ENCODE measurements at places on chromosomes 2 and 18.

DNA sequence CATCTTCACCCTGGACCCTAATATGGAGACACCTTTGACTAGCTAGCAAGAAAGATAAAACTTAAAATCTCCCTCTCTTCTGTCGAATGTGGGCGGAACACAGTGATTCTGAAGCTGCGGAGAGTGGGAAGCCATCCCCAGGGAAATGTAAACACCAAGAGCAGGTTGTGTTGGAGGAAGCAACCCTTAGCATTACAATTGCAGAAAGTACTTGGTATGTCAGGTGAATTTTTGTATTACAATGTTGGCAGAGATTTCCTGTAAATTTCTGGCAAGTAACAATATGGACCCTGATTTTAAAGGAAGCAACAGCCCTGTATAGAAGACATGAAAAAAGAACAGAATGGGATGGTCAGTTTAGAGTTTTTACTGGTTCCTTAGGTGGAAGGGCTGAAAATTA, 35.8 kb downstream of the TSN start:
- DNase-seq: no peak

DNA sequence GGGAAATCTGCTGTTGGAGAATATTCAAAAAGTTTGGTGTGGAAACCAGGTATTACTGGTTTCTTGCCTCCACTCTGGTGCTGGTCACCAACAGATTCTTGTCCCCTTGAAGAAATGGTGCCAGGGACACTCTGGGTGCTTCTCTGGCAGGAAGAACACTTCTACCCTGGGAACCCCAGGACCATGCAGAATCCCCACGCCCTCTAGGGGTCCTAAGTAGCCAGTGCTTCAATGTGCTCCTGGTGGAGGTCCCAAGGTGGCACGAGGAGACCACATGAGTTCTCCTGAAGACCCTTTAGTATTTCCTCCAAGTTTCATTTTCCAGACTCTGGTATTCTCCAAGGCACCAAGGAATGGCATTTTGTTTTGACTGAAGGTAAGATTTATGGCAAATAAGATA, 380.6 kb downstream of the TSN start:
- DNase-seq: no peak

GRCh38 chr2:67015681-67016080, 381.5 kb upstream of the ETAA1 start:
- DNase-seq: no peak

DNA sequence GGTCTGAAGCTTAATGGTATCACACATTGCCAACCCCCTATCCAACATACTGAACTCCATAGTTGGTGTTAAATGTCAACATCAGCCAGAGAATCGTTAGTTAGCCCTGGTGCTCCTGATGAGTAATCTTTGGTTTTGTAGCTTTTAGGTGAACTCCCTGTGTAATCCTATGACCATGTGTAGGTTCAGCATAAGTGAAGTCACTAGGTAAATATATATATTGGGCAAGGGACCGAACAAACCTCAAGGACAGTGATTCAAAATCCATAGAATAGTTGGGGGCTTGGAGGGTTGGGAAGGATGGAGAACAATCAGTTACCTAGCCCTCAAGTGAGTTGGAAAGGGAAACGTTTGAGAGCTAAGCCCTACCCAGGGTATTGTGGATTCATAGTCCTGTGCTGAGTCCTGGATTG, 16.0 kb upstream of the AP1S3 start:
- no peak for DNase-seq

DNA sequence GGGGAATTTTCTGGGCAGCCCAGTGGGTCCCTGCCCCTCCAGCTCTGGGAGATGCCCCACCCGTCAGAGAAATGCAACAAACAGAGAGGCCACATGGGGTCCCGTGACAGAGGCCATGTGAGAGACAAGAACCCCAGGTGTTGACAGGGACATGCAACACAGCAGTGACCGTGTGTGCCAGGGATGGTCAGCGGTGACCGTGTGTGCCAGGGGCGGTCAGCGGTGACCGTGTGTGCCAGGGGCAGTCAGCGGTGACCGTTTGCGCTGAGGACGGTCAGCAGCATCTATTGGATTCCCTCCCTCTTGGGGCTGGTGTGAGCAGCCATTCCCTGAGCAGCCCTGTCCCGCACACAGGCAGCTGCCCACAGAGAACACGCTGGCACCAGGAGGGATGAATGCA, 146.6 kb upstream of the OTOS start:
- no peak for DNase-seq

GRCh38 chr2:41853427-41854191, 194.2 kb upstream of the PKDCC start:
- no peak for DNase-seq

DNA sequence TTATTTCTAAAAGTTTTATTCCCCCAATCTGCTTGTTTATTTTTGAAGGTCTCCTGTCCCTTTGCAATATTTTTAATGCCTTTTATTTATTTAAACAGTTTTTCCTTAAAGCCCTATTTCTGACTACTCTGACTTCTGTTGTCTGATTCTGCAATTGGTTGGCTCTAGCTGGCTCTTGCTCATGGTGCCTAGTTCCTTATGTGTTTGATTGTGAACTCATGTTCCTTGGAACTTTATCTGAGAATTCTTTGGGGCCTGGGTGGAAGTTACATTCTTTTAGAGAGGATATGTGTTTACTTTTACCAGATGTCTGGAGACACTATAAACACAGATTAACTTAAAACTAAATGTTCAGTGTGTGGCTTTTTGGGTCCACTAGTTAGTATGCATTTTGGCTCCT, 175.9 kb downstream of the DYSF start:
- DNase-seq: no peak

GRCh38 chr18:70494524-70494923, 205.7 kb downstream of the SOCS6 start:
- no peak for DNase-seq

DNA sequence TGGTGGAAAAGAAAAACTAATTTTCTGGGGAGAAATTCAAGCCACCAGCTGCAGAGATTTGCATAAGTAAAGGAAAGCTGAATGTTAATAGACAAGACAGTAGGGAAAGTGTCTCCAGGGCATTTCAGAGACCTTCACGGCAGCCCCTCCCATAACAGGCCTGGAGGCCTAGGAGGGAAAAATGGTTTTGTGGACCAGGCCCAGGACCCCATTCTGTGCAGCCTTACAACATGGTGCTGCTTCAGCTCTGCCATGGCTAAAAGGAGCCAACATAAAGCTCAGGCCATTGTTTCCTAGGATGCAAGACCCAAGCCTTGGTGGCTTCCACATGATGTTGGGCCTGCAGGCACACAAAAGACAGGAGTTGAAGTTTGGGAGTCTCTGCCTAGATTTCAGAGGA, 697.1 kb downstream of the SOCS6 start:
- DNase-seq: no peak

- DNase-seq: no peak
Observed at GRCh38 chr2:177051278-177051677, 161.3 kb upstream of the HNRNPA3 start.

DNA sequence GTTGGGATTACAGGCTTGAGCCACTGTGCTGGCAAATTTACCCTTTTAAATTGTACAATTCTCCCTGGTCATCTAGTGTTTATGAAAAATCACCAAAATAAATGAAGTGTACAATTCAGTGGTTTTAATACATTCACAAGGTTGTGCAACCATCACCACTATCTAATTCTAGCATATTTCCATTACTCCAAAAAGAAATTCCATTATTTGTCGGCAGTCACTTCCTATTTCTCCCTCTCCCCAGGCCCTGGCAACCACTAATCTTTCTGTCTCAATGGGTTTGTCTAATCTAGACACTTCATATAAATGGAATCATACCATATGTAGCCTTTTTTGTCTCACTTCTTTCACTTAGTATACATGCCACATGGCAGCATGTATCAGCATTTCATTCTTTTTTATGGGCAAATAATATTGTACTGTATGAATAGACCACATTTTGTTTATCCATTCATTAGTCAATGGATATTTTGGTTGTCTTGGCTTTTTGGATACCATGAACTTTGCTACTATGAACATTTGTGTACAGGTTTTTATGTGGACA, 12.6 kb upstream of the POLE4 start:
- DNase-seq: no peak

DNA sequence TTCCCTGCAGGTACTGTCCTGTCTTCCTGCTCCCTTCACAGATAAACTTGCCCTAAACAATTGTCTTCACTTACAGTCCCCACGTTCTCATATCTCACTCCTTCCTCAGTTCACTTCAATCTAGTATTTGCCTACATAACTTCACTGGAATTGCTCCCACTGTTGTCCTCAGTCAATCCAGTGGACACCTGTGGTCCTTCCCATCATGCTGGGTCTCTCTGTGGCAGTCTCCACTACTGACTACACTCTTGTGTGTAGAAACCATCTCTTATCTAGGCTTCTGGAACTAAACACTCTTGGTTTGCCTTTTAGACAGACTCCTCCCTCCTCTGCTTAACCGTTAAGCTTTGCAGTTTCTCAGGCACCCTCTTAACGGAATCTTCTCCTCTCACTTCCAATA, 58.8 kb downstream of the COPS8 start:
- DNase-seq: no peak

DNA sequence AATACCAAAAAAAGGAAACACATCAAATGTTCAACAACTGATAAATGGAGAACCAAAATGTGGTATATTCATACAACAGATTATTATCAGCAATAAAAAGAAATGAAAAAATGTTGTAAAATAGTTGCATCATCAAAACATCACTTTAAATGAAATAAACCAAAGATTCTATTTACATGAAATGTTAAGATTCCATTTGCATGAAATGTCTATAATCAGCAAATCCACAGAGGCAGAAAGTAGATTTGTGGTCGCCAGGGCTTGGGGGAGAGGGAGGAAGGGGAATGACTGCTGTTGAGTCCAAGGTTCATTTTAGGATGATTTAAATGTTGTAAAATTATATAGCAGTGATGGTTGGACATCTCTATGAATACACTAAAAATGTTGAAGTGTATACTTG, 181.9 kb downstream of the RTP5 start:
- DNase-seq: no peak

DNA sequence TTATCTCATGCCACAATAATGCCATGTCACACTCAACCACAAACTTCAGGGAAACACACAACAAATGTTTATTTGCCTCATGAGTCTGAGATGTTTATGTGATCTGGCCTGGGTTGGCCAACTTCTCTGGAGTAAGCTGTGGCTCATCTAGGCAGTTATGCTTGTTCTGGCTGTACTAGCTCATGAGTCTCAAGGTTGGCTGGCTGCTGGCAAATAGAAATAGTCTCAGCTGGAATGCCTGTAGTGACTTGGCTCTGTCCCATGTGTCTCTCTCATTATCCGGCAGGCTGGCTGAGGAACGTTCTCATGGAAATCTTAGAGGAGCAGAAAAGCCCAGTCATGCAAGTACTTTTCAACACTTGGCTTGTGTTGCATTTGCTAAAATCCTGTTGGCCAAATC, 234.9 kb upstream of the CDH2 start:
- DNase-seq: no peak
